ENCODE measurements at places on chromosomes 12 and 14. TPM values are rescaled to one million over a fixed set of nuclear protein-coding genes. Genes with fewer than 3 reads are reported as not detected.

DNA sequence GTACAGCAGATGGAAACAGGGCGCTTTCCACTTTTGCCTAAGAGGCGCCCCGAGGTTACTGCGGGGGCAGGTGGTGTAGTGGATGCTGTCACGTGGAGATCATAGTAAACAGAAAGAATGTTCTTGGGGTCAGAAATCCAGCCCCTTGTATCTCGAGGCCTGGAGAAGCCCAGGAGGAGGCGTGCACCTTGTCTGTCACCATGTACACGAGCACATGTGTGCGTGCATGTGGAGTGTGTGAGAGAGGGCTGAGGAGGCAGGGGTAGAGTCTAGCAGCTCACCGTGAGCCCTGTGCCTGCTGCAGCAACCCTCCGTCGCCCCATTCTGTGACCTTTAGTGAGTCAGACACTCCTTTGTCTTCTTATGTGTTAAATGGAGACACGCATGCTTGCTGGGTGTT lies 59.0 kb downstream of the CACNA1C start:
- DNase-seq, result no peak

DNA sequence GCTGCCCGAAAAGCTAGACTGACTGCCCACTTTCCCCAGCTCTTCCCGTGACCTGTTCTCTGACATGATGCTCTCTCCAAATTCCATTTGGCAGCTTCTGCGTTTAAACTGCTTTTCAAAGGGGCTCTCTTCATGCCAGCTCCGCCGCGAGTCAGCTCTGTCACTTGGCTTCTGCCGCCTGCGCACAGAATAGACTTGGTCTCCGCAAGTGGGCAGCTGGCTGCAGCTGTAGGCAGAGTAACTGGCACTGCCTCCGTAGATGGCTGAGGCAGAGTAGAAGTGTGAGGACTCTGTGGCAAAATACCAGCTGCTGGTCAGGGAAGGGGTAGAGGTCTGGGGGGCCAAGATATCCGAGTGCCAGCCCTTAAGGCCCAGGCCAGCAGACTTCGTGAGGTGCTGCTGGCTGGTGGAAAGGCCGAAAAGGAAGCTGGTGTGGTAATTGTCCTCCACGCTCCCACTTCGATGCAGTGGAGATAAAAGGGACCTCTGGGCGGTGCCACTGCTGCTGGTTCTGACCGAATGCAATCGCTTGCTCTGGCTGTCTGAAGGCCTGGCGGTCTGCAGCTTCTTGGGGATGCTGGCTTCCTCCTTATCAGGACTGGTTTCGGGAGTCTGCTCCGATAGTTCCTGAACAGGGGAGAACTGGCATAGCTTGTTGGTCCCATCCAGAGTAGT lies 85.7 kb downstream of the DUSP16 start:
- DNase-seq, result no peak

DNA sequence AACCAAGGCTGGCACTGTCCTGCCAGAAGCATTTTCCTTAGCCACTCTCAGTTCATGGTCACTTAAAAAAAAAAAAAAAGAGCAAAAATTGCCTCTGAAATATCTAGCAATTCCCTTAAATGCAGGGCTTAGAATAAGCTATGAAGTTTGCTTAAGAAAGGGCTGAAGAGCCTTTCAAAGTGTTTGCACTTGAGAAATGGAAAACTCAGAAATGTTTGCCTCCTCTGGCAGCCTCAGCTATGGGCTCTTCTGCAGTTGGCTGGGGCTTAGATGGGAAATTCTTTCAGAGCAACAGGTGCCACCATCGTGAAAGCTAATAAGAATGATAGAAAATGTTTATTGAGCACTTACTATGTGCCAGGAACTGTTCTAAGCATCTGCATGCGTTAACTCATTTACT lies 48.5 kb upstream of the TSPAN11 start:
- DNase-seq, result no peak

- no peak for DNase-seq
Measured at GRCh38 chr14:30958555-30959407, 66.7 kb upstream of the AP4S1 start.

DNA sequence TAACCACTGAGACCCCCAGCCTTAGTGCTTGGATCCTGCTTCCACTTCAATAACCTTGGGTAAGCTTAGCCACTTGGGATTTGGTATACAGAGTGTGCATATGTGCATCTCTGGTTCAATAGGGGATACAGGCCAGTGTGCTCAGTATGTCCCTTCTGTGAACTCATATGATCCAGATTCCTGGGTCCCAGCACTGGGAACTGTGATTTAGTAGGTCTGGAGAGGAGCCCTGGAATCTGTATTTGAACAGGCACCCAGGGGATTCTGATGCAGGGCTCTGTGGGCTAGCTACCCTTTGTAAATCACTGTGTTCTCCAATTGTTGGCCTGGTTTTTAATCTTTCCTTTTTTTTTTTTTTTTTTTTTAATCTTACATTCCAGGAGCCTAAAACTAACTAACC lies 9.8 kb upstream of the RNU6-8 start:
- DNase-seq, result no peak

- no peak for DNase-seq
Measured at GRCh38 chr12:51126297-51126696, 42.9 kb upstream of the CSRNP2 start.

GRCh38 chr14:68181519-68182326 lies 362.1 kb downstream of the RAD51B start:
- no peak for DNase-seq

GRCh38 chr12:73798523-73798922 lies 739.1 kb upstream of the ATXN7L3B start:
- DNase-seq, result no peak

DNA sequence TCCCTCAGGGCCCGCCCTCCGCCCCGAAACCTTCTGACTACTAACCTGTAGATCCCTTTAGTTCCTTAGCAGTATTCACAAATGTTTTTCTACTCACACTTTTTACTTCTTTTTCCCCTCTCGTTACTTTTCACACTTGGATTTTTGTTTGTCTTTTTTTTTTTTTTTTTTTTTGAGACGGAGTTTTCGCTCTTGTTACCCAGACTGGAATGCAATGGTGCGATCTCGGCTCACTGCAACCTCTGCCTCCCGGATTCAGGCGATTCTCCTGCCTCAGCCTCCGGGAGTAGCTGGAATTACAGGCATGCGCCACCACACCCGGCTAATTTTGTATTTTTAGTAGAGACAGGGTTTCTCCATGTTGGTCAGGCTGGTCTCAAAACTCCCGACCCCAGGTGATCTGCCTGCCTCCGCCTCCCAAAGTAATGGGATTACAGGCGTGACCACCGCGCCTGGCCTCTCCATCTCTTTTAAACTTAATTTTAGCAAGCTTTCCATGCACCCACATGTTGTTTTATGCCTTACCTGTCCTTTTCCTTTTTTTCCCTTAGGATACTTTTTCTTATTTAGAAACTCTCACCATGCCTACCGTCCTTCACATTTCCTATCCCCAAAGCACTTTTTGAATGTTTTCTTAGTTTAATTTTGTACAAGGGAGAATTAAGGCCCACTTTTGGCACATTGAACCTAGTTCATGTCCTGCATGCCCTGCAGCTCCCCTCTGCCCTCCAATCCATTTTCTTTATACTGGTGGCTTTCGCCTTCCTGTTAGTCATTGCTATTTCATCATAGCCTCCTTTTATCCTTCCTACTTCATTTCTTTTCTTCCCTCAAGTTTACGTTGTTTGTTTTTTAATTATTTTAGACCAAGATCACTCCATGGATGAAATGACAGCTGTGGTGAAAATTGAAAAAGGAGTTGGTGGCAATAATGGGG lies 1.1 kb downstream of the SP1 start:
- DNase-seq, result no peak

- no peak for DNase-seq
Measured at GRCh38 chr12:17588968-17589367, 501.0 kb downstream of the RERGL start.

- no peak for DNase-seq
Measured at GRCh38 chr14:29650554-29651269, 276.9 kb downstream of the PRKD1 start.

DNA sequence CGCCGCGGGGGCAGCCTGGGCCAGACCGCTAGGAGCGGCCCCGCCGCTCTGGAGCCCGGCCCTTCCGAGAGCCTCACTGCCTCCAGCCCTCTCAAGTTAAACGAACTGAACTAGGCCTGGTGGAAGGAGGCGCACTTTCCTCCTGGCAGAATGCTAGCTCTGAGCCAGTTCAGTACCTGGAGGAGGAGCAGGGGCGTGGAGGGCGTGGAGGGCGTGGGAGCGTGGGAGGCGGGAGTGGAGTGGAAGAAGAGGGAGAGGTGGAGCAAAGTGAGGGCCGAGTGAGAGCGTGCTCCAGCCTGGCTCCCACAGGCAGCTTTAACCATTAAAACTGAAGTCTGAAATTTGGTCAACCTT lies 5.3 kb downstream of the LTB4R start:
- DNase-seq, result no peak

The AQP6 gene
- not detected for total RNA-seq

The DHRS2 gene
- not detected for total RNA-seq

The CCDC197 gene
- total RNA-seq, result not detected

The PPM1H gene
- total RNA-seq, result 4.6 TPM

The EML5 gene
- 0.10 TPM for total RNA-seq

The ADCY6 gene
- 142 TPM for total RNA-seq

The TAS2R31 gene
- 0.53 TPM for total RNA-seq

The SLCO1B1 gene
- 0.28 TPM for total RNA-seq

The PRH2 gene
- not detected for total RNA-seq

The SLC6A15 gene
- total RNA-seq, result not detected

The PDZRN4 gene
- total RNA-seq, result 0.21 TPM

The APEX1 gene
- 68.7 TPM for total RNA-seq

The BMP4 gene
- 4.4 TPM for total RNA-seq

The SLC15A5 gene
- total RNA-seq, result not detected

The IGF1 gene
- total RNA-seq, result 15.1 TPM

All from heart right ventricle (tissue), 16 donors.